ENCODE measurements at places on chromosomes 11 and 22.

GRCh38 chr22:31747441-31747840 lies 2.5 kb downstream of the PRR14L start:
- DNase-seq = no peak

GRCh38 chr11:76626921-76627401 lies 43.6 kb downstream of the LRRC32 start:
- no peak for DNase-seq

DNA sequence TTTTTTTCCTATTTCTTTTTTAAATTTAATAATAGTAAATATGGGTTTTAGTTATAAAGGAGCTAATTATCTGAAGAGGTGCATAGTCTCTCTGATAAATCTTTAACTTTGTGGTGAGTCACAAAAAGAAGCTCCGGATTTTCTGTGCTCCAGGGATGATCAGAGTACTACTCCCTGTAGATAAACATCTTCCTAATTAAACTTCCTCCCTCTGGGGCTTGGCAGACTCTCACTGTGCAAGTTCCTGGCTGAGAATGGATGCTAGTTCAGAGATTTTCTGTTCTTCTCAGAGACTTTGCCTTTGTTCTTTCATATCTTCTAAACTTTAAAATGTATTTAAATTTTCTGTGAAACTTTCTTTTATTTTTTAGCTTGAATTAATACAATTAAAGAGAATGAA lies at the start of gene OR10G7:
Gene OR10G7, minus strand, starts transcription at position 72 of the 400 bp plus-strand sequence. CDS start 2,324 bp downstream, outside the sequence.
- DNase-seq = no peak

DNA sequence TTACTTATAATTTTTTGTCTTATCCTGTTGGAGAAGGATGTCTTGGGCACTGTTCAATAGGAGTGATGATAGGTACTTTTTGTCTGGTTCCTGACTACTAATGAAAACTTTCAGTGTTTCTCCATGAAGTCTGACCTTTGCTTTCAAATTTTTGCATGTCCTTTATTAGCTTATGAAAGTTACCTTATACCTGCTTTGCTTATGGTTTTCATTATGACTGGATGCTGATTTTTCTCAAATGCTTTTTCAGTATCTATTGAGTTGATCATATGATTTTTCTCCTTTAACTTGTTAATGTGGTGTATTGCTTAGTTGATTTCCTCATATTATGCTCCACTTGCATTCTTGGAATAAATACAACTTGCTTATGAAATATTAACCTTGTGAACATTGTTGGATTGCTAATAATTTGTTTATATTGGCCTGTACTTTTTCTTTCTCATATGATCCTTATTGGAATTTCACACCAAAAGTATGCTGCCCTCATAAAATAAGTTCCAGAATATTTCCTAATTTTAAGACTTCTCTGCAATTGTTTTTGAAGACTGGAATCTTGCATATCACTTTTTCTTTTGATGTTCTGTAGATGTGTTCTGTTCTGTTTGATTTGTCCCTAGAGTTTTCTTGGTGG lies 85.0 kb upstream of the SC5D start:
- no peak for DNase-seq

- no peak for DNase-seq
These were observed 16.7 kb downstream of the CD44 start for GRCh38 chr11:35155677-35156076.

DNA sequence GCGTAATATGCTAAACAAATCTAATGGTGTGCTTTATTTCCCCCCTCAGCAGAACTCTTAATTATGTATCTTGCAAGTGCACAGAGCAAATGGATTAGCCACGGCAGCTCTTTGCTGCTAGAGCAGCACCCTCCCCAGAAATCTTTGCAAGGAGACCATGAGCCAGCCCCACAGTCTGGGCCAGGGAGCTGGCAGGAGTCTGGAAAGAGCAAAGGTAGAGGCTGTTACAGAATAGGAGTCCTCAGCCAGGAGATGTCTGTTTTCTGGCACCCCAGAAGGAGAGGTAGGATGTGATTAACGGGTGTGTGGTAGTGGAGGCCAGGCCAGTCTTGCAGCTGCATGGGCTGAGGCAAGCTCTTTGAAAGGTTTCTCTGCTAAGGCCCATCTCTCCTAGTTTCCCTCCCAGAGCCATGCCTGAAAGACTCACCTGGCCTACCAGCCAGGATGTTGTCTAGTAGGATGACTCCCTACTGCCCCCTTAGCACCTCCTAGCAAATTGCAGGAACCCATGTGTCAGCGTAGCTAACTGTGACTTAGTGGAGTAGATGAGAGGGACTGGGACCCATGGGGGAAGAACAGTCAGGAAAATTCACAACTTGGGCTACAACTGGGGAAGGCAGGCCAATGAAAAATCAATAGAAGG lies 557.2 kb downstream of the BUD13 start:
- no peak for DNase-seq

DNA sequence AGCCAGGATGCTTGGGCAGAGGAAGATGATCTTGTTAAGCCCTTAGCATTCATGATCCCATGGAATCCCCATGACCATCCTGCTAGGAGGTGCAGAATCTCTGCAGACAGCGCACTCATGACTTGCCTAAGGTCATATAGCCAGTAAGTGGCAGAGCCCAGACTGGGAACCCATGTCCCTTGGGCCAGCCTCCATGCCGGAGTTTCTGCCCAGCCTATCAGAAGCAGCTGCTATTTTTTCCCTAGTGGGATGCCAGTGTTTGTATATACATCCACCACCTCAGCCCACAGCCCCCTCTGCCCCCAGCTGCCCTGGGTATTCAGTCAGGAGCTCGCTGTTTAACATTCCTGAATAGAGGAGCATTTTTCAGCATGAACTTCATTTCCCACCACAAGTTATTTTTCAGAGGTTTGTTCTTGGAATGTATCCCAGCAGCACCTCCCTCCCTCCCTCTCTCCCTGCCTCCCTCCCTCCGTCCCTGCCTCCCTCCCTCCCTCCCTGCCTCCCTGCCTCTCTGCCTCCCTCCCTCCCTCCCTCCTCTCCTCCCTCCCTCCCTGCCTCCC lies 34.4 kb upstream of the SUSD2 start:
- DNase-seq = no peak

DNA sequence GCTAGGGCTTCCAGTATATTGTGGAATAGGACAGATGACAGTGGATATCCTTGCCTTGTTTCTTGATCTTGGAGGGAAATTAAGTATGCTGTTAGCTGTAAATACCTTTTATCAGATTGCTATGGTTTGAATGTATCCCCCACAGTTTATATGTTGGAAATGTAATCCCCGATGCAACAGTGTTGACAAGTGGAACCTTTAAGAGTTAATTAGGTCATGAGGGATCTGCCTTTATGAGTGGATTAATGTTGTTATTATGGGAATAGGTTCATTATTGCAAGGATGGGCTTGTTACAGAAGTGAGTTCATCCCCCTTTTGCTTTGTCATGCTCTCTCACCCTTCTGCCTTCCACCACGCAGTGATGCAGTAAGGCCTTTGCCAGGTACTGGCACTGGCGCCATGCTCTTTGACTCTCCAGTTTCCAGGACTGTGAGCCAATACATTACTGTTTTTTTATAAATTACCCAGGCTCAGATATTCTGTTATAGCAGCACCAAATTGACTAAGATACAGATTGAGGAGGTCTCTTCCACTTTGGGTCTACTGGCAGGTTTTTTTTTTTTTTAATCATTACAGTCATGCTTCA lies 16.4 kb downstream of the CABIN1 start:
- DNase-seq = no peak

DNA sequence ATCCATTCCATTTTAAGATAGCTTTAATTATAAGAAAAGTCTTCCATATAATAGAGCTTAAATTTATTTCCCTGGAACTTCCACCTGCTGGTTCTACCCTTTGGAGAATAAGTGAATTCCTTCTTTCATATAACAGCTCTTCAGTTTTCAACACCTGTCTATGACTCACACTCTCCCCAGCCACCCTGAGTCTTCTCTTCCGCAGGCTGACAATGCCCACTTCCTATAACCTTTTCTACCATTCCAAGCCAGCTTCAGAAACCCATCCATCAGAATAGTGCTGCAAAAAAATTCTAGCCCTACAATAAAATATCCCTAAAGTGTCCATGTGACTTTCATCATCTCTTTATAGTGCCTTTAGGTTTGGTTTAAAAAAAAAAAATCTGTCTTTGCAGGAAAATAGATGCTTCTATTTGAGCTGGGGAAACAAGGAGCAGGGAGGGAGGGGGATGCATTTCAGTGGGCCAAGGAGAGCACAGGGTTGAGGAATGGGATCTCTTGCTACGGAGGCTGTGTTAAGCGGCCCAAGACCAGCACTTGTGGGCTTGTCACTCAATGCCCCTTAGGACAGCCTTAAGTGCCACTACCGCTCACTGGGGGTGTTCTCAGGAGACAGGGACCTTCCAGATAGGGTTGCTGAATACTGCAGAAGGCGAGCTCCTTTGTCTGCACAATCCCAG lies 178.6 kb downstream of the DSCAML1 start:
- no peak for DNase-seq

DNA sequence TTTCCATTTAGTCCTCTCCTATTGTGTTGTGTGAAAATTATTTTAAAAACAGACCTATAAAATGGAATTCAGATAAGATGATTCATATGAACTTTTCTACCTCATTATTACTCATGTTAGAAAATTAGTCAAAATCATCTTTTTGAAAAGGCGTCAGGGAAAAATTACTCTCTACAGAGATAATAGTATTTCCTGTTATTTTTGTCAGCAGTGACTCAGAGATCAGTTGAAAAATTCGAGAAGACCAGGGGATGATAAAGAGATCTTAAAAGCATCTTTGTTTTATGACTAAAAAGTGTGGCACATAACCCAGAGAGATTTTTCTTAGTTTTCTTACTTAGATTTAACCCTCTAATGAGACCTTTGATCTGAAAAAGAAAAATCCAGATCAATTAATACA lies 157.9 kb upstream of the CARD18 start:
- DNase-seq = no peak

DNA sequence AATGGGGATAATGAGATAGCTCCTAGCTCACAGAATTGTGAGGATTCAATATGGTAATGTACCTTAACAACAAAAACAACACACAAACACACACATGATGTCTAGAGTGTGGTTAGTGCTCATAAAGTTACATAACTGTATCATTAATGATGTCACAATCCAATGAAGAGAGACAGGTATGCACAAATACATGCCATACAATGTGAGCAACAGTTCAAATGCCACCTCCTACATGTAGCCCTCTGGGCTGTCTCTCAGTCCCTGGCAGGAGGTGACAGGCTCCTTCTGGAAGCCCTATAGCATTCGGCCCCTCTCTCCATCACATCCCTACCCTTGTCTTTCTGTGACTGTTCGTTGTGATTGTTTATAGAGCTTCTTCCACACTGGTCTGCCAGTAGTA lies 8.3 kb upstream of the MICALL1 start:
- DNase-seq = no peak

DNA sequence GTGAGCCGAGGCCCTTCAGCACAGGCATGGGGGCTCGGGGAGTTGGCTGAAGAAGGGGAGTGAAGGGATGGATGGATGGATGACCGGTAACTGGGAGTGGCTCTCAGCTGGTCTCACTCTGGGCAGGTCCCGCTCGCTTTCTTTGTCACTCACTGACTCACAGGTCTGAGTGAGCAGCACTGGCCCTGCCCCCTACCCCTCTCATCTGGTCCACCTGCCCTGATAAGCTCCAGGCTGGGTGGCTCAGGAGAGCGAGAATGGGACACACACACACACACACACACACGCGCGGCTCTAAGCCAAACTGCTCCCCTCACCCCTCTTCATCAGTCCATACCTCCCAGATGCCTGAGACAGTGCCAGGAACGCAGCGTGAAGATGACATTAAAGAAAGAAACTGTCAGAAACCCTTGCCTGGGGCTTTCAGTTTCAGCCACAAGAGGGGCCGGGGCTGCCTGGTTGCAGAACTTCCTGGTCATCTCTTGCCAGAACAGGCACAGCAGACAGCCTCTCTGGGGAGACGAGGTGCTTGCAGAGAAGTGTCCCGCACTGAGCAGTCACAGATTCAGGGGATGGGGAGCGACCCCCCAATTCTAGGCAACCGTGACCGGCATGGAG lies 16.5 kb upstream of the SHISAL1 start:
- DNase-seq = no peak

DNA sequence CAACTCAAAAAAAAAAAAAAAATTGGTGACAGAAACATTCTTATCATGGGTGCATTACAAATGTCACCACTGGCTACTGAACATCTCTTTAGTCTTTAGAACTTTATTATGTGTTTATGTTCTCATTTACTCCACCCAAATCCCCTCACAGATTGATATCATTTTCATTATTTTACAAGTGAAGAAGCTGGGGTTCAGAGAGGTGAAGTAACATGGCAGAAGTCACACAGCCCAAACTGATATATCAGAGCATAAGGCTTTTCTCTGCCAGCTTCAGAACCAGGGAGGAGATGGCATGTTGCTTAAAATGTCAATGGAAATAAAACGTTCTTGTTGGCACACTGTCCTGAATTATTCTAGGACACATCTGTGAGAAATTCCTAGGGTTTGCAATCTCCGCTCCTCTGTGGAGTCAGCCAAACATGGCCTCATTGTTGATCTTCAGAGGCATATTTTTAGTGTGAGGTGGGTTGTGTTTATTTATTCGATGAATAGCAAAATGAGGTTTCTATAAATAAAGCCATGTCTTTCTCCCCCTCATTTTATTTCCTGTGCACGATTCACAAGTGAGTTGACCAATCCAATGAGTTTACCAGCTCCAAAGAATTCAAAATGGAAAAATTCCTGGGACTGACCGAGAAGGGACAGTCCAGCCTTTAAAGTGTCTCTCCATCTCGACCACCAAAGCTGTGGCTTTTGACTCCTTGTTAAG lies 72.9 kb upstream of the ANO1 start:
- DNase-seq = no peak

- no peak for DNase-seq
These were observed 13.0 kb downstream of the MUC5B start for GRCh38 chr11:1235901-1236315.

DNA sequence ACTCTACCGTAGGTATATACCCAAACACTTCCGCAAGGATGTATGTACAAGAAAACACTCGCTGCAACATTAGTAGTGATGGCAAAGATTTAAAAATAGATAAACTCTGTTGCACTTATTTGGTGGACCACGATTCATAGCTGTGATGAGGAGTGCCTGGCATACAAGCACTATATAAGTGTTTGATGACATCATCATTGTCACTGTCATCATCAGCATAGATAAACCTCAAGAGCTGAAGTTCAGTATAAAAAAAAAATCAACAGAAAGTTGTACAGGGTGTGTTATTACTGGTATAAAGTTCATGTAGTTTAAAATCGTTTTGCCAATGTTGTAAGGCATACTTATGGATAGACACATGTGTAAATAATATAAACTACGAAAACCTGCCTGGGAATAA lies 24.0 kb upstream of the NUP50 start:
- DNase-seq = no peak

Measured in activated gamma-delta T cell (primary cell).